GM23338 (cell line): ENCODE measurements at places on chromosomes 2 and 18. TPM values are rescaled to one million over a fixed set of nuclear protein-coding genes. Genes with fewer than 3 reads are reported as not detected.

The MBOAT2 gene
- total RNA-seq: 22.7 and 24.7 TPM in 2 replicates

The TCF7L1 gene
- 42.4 and 47.3 TPM in 2 replicates for total RNA-seq

The ORC2 gene
- 42.0 and 47.5 TPM in 2 replicates for total RNA-seq

The AQP4 gene
- total RNA-seq: 2.8 and 3.8 TPM in 2 replicates

DNA sequence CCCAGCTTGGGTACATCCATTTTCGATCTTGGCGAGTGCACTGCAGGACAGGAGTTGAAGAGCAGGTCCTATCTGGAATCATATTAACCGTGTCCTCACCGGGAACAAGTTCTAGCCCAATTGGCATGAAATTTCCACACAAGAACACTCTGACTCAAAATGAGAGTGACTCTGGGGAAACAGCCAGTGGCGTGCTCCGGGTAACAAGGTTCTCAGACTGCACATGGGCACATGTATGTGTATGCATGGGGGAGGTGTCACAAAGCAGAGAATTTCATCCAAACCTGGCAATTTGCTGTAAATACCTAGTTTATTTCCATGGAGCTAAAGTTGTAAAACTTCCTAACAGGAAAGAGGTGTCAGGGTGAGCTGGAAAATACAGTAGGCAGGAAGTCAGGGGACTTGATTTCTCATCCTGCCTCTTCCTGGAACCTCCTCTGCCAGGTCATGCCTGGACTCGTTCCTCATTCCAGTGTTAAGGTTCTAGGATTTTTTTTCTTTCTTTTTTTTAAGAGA lies 1.7 kb downstream of the TUBB6 start:
- DNase-seq: no peak

- peak; percentile 29 for DNase-seq
Measured at GRCh38 chr2:61887717-61888266, 664 bp downstream of the CCT4 start.

GRCh38 chr2:63587814-63588384 lies 378 bp downstream of the WDPCP start:
- peak; percentile 83 for DNase-seq

- no peak for DNase-seq
Measured at GRCh38 chr2:133456156-133456555, 112.1 kb downstream of the NCKAP5 start.

DNA sequence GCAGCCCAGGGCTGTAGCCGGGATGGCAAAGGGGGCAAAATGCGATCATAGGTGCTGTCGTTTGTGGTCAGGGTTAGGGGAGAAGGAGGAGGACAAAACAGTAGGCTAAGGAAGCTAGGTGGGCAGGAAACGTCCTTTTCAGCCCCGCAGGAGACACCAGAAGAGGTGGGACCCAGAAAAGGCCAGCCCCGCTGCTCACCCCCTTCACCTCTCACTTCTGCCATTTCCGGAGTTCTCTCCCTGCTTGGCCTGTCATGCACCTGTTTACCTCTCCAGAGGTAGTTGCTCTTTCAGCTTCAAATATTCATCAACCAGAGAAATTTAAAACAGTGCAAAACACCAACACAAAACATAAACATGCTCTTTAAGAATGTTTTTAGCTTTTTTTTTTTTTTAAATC lies 849 bp downstream of the AQP4 start:
- peak; percentile 15 for DNase-seq

DNA sequence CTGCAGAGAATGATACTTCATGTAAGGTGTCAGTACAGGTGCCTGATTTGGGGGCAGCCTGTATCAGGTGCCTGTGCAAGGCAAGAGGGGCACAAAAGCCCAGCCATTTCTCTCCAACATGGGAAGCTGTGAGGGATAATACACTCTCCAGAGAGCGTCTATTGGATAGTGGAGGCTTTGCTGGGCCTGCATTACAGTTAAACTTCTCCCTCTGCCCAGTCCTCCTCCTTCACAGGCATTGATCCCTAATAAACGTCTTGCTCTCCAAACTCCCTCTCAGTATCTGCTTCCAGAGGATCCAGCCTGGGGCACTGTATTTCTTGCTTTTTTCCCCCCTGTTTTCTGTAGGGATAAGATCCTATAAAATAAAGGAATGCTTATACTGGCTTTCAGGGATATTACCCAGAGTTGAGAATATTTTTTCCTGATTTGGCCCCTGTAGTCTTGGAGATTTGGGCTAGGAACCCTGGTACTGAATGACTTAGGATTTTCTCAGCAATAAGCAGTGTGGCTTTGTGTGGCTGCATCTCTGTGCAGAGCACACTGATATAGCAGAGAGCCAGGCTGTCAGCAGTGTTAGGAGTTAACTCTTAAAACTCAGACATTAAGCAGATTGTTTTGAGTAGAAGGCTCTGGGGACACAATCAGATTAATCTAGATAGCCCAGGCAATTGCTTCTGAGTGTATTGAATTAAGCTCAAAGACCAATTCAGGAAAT lies 330.6 kb downstream of the CYRIA start:
- no peak for DNase-seq

GRCh38 chr18:36492604-36493329 lies 195.3 kb downstream of the FHOD3 start:
- DNase-seq: no peak
